ENCODE measurements at places on chromosomes 4 and X.
A peak's percentile ranks its signal among the peaks of the same experiment; 100 is the strongest.

GRCh38 chrX:100263650-100264049, 146.4 kb downstream of the PCDH19 start:
- no peak for DNase-seq

DNA sequence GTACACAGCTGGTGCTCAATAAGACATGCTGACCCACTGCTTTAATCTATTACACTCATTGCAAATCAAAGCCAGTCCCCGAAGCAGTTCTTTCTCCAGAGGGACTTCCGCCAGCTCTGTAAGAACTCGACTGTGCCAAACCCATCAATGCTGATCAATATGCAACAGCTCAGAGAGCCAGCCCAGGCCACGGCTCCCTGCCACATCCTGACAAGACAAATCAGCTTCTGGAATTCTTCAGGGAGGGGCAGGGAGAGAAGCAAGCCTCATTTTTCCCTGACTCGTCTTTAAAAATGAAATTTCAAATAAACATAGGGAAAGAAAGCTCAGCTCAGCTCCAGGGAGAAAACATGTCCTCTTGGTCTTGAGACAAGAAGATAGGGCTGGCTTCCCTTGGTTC, 5.3 kb upstream of the ADRA2C start:
- DNase-seq: no peak

GRCh38 chr4:1401409-1402020, 4.7 kb downstream of the NKX1-1 start:
- peak; percentile 31 for DNase-seq

DNA sequence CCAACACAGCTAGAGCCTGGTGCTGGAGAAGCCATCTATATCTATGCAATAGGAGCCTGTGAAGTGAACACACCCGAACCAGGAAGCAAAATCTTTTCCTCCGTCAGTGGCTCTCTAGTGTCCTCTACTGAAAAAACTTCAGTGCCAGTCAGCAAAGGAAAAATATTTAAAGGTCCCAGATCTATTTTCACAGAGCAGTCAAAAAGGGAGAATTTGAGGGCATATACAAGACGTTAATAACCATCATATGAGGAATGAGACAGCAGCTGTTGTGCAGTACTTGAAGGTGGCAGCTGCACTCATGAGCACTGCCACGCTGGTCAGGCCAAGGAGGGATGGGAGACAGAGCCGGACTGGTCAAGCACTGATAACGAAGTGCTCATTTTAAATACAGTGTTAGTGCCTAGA, 14.4 kb downstream of the MCUB start:
- DNase-seq: no peak

DNA sequence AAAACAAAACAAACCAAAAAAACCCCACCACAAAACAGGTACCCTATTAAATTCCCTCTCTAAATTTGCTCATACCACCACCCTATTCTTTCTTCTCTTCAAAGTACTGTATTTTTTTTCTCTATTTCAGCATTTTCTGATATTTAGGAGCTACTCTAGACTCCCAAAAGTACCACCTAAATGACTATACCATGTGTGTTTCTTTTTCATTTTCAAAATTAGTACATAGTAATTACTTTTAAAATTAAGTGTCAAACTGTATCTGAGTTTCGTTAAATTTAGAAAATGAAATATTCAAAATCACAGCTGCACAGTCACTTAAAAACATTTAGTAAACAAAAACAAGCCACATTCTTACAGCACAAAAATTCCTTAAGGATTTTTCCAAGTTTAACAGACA, 161.7 kb downstream of the FBXW7 start:
- DNase-seq: no peak

- peak; percentile 57 for DNase-seq
Observed at GRCh38 chrX:102155806-102156179, at the start of gene BEX5. Gene BEX5 (minus strand): TSS chrX:102155977. CDS start chrX:102154265, 1,712 bp downstream.

- DNase-seq: no peak
Observed at GRCh38 chrX:54494989-54495813, 833 bp downstream of the FGD1 start.

- DNase-seq: no peak
Observed at GRCh38 chr4:89906777-89907521, 12.3 kb downstream of the MMRN1 start.

GRCh38 chrX:48890934-48891401, 6.6 kb downstream of the TIMM17B start:
- no peak for DNase-seq

GRCh38 chr4:1285790-1286553, 3.7 kb upstream of the MAEA start:
- no peak for DNase-seq

DNA sequence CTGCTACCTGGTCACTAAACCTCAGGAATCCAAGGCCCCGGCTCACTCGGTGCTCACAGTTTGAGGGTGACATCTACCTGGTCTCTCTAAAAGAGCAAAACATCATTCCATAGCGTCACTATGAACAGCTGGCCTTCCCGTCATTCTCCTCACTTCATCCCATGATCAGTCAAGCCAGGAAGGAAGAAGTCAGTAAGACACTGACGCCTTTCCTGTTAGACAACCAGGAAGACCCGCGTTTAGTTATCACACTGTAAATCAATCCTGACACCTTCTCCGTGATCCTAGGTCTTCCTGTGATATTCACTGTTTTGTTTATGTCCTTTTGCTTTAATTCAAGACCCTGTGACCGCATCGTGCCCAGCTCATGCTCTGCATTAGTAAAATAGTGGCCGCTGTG, 31.6 kb upstream of the CDKN2AIP start:
- no peak for DNase-seq

GRCh38 chr4:116016201-116016600, 902.8 kb upstream of the NDST4 start:
- no peak for DNase-seq

GRCh38 chr4:751676-752075, 46.0 kb downstream of the PCGF3 start:
- DNase-seq: peak; percentile 48

- DNase-seq: no peak
Observed at GRCh38 chrX:39260965-39261364, 459.7 kb downstream of the MID1IP1 start.

DNA sequence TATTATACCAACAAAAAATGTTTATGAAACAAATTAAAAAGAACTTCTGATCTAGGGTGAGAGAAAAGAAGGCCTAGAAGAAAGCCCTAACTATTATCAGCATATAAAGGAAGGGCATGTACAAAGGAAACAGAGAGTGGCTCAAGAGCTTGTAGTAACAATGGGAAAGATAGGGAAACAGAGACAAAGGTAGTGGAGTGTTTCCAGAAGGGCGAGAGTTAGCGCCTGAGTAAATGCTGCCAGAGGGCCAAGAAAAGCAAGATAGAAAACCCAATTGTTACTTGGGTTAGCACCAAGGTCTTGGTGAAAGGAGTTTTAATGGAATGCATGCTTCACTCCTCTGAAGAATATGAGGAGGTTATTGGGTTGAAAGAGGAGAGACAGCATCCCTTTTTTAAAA, 16.5 kb upstream of the MSL3 start:
- no peak for DNase-seq

DNA sequence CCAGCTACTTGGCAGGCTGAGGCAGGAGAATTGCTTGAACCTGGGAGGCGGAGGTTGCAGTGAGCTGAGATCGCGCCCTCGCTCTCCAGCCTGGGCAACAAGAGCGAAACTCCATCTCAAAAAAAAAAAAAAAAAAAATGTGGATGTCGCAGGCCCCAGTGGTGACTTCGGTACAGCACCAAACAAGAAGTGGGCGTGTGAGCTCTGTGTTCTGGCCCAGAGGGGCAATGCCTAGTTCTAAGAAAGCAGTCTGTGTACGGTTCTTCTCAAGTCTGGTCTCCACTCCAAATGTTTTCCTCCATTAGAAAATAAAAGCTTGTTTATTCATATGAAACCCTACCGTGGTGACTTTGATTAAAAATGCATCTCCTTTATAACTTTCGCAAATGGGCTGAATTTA, 92.0 kb upstream of the DDX3X start:
- no peak for DNase-seq

GRCh38 chr4:168154546-168155277, 62.4 kb downstream of the ANXA10 start:
- no peak for DNase-seq

DNA sequence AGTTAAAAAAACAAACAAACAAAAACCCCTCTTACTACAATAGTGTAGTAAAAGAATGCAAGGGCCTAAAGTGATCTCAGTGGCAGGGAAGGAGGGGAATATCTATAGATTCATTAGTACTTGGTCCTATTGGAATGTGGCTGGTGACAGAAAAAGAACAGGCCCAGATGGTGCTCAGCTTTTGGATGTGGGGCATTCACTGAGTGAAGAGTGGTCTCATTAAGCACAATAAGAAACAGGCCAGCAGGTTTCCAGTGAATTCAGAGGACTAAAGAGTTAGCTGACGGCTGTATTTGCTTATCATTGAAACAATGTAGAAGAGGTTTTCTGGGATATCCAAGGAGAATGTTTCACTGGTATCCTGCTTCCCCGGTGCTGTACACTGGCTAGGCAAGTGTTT, 243.8 kb upstream of the HHIP start:
- no peak for DNase-seq

DNA sequence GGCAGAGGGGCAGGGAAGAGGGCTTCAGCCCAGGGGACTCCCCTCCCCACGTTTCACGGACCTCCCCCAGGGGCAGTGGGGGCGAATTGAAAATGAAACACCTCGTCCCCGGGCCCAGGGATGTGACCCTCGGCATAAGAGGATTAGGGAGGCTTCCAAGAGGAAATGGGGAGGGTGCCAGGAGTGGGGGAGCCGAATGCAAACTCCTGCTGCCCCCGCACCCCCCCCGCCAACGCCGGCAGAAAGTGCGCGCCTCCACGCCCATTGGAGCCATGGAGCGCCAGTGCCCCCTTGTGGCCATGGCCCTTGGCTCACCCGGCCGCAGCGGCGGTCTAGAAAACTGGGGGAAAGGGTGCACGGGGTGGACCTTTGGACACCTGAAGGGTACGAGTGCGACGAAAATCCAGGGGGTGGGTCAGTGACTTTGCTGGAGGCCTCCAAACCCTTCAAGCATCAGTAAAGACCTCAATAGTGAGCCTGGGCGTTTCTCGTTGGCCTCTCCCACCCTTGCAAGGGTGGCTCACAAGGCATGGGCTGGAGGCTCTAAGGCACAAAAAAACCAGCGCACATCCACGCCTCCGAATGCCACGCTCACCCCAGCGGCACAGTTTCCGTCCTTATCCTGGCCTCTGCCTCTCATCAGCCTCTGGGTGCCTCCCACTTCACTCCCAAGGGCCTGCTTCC, 120.8 kb upstream of the PJA1 start:
- DNase-seq: peak; percentile 81

DNA sequence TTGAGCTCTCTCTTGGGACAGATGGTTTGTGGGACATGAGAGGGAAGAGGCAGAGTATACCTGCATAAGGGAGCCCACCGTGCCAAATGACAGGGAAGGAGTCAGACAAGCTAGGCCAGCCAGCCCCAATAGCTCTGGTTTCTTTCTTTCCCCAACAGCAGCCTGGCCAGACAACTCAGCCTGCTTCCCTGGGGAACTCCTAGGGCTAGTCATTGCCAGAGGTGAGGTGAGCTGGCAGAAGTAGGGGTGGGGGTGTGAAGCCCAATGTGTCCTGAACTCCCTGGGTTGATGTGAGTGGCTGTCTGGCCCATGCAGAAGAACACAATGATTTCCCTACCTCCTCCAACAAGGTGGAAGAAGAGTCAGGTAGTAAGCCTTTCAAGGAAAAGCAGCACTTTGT, 135.5 kb downstream of the AMMECR1 start:
- no peak for DNase-seq

- DNase-seq: no peak
Observed at GRCh38 chr4:164768516-164768915, 14.6 kb downstream of the SMIM31 start.

DNA sequence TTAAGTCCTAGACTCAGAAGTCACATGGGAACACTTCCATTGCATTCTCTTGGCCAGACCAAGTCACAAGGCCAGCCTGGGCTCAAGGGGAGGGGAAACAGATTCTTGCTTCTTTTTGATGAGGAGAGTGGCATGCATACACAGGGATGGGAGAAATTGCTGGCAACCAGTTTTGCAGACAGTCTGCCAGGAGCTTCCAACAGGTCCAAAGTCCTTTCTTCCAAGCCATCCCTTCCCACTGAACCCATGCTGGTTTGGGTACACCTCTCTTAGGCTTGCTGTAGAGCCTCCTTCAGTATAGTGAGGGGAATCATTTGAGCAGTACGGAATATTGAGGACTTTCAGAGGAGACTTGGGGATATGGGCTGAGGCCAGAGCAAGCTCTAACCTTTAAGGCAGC, 267.8 kb downstream of the BCOR start:
- DNase-seq: no peak

- DNase-seq: peak; percentile 47
Observed at GRCh38 chrX:119236623-119237561, 807 bp downstream of the PGRMC1 start.

DNA sequence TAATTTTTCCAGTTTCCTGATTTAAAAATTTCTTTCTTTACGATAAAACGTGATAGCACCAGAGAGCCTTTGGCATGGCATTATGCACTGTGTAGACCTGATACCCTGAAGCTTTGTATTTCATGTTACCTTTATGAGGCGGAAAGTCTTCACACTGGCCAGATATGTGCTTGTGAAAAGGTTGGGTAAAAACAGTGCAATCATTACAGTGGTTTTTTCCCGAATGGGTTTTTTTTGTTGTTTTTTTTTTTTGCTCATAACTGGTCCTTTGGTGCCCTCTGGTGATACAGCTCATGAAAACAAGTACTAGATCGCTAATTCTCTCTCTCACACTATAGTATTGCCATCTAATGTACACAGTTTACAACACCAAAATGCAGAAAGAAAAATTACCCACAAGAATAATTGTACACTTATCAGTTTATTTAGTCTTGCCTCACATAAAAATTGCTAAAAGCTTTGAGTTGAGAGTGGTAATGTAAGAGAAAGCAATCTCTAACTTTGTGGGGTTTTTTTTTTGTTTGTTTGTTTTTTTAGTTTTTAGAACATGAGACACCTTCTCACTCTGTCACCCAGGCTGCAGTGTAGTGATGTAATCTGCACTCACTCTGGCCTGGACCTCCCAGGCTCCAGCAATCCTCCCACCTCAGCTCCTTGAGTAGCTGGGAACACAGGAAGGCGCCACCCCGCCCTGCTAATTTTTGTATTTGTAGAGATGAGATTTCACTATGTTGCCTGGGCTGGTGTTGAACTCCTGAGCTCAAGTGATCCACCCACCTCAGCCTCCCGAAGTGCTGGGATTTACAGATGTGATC, 21.3 kb downstream of the SPCS3 start:
- DNase-seq: no peak

DNA sequence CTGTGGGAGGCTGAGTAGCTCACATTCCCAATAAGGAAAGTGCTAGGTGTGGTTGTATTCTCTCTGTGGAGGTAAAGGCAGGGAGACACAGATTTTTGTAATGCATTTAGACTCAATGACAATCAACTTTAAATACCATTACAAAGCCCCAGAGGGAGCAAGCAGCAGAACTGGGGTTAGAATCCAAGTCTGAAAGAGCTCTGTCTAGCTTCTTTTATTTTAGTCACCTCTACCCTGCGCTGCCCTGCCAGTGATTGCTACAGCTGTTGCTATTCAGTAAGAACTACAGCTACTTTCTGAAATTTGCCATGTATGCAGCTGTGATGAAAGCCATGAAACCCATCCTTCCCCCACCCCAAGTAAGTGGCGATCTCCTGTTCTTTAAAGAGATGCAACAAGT, 22.5 kb downstream of the SLC39A8 start:
- no peak for DNase-seq

Measured in left hindlimb (tissue), 1 donor.